ENCODE measurements at places on chromosomes 1 and 21. TPM values are rescaled to one million over a fixed set of nuclear protein-coding genes. Genes with fewer than 3 reads are reported as not detected.

GUCA2B gene
- polyA plus RNA-seq = not detected

ZNF436 gene
- polyA plus RNA-seq = 11.6 TPM

UBL4B gene
- not detected for polyA plus RNA-seq

CD101 gene
- polyA plus RNA-seq = 0.86 TPM

KRTAP23-1 gene
- polyA plus RNA-seq = not detected

CELA3B gene
- polyA plus RNA-seq = not detected

BRDT gene
- polyA plus RNA-seq = not detected

EPHX1 gene
- 12.1 TPM for polyA plus RNA-seq

C1orf185 gene
- not detected for polyA plus RNA-seq

PGLYRP3 gene
- 1.9 TPM for polyA plus RNA-seq

RAB7B gene
- 47.8 TPM for polyA plus RNA-seq

NPPA gene
- polyA plus RNA-seq = not detected

EFCAB14 gene
- 61.8 TPM for polyA plus RNA-seq

TEDDM1 gene
- not detected for polyA plus RNA-seq

ABCB10 gene
- polyA plus RNA-seq = 10.8 TPM

AMY2A gene
- polyA plus RNA-seq = not detected

SLC35F3 gene
- 11.7 TPM for polyA plus RNA-seq
